Stimulated activated CD4-positive, alpha-beta T cell treated with anti-CD3 and anti-CD28 coated beads, TNF-alpha, amount 100 ng/mL, for 1 hour (primary cell): ENCODE measurements at places on chromosomes 4 and X.
A peak's percentile ranks its signal among the peaks of the same experiment; 100 is the strongest.

DNA sequence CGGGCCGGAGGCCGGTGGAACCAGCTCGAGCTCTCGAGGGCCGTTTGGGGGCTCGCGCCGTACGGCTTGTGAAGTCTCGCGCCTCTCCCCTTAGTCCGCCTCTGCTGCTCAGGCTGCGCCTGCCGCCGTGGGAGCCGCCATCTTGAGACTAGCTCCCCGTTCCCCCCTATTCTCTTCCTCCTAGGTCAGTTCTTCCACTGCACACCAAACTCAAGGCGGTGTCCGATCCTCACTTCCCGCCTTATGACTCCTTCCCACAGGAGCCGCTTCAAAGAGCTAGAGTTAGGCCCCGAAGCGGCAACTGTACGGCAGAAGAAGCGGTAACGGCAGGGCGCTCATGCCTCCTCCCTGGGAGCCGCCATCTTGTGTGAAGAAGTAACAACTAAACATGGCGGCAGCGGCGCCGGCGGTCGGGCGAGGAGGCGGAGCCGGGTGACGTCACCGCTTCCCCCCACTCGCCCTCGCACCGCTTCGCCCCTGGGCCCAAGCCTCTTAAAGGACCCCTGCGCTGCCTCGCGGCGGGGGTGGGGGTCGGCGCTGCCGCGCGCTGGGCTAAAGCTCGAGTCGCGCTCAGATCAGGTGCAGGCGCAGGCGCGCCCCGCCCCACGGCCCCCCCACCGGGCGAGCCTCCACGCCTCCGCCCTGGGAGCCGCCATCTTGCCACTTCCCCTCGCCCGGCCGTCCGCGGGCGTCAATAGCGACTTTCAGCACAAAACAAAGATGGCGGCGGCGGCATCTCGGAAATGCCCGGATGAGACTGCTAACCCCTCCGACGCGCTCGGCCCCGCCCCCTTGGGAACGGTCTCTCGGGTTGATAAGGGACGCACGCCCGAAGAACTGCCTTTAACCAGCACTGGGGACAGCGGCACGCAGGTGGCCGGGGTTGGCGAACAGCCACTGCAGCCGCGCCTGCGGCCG, at the start of gene HCFC1:
Gene HCFC1, minus strand, starts transcription at position 369 of the 918 bp plus-strand sequence. CDS start 978 bp downstream, outside the sequence.
- DNase-seq, result peak; percentile 75

DNA sequence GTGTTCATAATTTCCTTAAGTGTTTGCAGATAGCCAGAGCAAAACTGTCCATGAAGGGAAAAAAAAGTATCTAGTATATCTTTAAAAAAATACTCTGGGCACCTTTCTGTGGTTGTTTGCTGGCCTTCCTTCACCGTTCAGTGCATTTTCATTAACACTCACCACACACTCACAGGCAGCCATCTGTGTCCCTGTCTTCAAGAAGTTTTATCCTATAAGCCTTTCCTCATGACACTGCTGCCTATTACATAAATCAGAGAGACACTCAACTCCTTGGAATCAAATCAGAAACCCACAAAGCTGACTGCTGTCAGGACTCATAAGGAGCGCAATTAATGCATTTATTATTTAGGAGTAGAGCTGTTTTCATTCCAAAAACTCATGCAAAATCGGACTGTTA, 1720.2 kb downstream of the PCDH7 start:
- no peak for DNase-seq

DNA sequence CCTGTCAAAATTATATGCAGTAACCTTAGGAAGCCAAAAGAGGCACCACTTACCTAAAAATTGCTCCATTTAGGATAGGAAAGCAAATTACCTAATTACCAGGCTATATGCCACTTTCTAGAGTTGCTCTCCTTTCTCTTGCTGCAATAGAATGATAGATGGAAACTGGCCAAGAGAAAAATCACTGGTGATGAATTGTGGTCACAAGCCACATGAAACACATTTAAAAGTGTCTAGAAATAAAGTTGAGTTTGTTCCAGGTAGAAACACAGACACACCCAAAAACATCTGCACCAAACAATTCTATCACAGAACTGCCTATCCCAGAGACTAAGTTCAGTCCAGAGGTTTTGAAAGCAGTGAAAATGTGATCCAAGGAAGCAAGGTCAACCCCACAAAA, 337.7 kb downstream of the PCDH19 start:
- no peak for DNase-seq

- DNase-seq, result no peak
Observed at GRCh38 chr4:113828702-113829101, 67.2 kb upstream of the CAMK2D start.

GRCh38 chrX:17732138-17732783, 5.0 kb upstream of the SCML1 start:
- DNase-seq, result no peak

DNA sequence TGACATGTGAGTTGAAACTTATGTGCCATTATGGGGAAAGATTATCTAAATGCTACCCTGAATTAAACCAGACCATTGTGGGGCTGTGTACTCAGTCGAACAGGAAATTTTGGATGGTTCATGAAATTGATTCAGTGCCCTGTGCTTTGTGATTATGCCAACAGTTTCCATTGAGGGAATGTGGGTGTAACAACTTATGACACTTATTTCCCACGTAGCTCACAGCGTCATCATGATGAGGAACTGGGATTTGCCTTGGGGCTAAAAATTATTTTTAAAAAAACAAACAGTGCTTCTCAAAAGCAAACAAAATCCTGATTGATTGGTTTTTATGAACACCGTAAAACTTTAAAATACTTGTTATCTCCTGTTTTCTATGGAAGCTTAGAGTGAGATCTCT, 8.3 kb upstream of the CLTRN start:
- DNase-seq, result no peak

DNA sequence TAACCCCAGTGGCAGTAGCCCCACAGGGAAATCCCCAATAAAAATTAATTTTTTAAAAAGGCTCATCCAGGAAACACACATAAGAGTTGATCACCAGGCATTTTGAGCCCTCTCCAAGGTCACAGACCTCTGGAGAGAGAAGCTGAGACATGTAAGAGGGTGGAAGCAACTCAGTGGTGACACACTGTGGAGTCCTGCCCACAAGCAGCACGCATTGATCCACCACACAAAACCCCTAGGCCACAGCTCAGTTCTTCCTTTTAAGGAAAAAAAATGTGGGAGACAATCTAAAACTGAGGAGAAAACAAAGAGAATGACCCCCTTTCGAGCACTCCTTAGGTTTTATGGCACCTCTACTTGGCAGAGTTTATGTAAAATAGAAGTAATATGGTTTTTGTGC, 71.7 kb upstream of the S100G start:
- no peak for DNase-seq

DNA sequence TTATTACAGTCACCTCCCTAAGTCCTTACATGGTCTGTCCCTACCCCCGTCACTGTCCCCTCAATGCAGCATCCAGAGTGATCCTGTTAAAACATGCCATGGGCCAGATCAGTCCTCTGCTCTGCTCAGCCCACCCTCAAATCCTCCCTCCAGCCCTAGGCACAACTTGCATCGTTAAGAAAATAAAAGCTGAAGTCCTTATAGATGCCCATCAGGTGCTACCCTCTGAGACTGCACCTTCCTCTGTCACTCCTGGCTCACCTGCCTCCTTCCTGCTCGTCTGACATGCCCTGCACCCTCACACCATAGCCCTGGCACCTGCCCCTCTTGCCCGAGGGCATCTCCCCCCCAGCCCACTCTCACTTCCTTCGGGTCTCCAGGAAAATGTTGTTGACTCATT, 4.1 kb downstream of the STK32B start:
- no peak for DNase-seq

DNA sequence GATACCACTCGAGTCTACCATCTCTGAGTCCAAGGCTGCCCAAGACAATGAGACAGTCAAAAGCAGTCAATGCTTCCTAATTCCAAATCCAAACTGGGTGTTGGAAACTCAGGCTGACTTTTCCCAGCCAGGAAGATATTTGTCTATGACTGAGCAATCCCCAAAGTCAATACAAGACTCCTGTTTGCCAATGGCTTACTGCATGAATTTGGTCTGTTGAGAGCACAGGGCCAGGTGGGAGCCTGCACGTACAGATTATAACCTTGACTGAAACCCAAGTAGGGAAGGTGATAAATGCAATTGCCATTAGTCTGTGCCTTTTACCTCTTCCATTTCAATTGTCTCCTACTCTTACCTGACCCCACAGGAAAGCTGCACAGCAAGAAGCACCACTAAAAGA, 72.6 kb upstream of the PPARGC1A start:
- no peak for DNase-seq

GRCh38 chr4:3016961-3017360, 53.6 kb downstream of the GRK4 start:
- no peak for DNase-seq

- DNase-seq, result no peak
Observed at GRCh38 chr4:168639914-168640313, 143.1 kb downstream of the PALLD start.

DNA sequence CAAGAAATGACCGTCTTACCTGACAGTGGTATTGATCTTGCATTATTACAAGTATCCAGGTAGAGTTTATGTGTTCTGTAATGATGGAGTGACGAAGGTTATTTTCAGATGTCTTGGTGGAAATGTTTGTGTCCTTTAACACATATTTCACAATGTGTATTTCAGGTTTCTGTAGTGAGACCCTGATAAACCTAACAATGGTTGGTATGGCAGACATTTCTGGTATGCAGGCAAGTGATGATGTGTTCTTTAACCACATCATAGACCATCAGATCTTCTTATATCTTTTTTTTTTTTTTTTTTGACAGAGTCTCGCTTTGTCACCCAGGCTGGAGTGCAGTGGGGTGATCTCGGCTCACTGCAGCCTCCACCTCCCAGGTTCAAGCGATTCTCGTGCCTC, 14.6 kb upstream of the ATXN3L start:
- no peak for DNase-seq

DNA sequence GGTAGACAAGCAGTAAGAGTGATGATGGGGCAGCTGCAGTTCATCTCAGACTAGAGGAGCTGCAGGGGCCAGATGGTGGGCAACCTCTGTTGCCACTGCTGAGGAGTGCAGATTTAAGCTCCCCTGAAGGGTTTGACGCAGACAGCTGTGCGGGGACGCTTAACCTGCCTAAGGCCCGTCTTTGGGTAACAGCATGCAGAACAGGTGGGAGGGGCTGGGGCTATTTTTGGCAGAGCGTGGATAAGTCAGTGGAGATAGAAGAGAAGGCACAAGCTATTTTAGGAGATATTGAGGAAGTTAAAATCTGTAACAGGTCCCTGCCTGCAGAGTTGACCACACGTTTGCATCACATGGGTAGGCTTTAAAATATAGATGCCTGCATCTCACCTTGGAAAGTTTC, 10.5 kb downstream of the CD99 start:
- no peak for DNase-seq

DNA sequence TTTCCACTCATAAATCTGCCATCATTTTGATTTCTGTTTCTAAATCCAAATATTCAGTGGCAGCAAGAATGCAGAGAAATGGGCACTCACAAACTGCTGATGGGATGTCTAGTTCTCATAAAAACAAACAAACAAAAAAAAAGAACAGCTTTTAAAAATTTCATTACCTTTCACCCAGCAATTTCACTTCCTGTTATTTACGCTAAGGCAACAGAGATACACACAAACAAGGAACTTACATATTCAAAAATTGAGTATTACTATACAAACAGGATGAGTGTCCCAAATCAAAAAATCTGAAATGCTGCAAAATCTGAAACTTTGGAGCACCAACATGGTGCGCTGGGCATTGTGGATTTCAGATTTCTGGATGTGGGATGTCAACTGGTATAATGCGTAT, 36.4 kb downstream of the FAT1 start:
- DNase-seq, result no peak

- no peak for DNase-seq
Observed at GRCh38 chrX:12443534-12444098, 305.3 kb downstream of the FRMPD4 start.

- no peak for DNase-seq
Observed at GRCh38 chrX:107566604-107567262, 61.6 kb upstream of the PRPS1 start.

GRCh38 chr4:128958194-128958593, 135.1 kb downstream of the SCLT1 start:
- no peak for DNase-seq

- no peak for DNase-seq
Observed at GRCh38 chr4:58191109-58191508, 1080.9 kb upstream of the IGFBP7 start.

GRCh38 chrX:29787656-29788055, 427.7 kb upstream of the MAGEB2 start:
- DNase-seq, result no peak

DNA sequence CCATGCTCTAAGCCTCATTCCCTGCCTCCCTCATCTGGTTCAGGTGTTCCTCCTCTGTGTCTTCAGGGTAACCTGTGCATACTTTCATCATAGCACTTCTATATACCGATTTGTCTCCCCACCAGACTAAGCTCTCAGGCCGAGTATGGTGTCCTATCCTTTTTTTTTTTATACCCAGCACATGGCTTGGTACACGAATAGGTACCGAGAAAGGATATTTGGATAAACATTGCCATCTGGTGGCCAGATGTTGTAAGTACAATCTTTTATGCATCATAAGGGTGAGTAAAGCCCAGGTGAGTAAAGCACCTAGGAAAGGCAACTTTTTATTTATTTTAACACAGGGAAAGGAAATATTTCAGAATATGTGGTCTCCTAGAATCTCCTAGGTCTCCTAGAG, 68.4 kb downstream of the MID2 start:
- no peak for DNase-seq

DNA sequence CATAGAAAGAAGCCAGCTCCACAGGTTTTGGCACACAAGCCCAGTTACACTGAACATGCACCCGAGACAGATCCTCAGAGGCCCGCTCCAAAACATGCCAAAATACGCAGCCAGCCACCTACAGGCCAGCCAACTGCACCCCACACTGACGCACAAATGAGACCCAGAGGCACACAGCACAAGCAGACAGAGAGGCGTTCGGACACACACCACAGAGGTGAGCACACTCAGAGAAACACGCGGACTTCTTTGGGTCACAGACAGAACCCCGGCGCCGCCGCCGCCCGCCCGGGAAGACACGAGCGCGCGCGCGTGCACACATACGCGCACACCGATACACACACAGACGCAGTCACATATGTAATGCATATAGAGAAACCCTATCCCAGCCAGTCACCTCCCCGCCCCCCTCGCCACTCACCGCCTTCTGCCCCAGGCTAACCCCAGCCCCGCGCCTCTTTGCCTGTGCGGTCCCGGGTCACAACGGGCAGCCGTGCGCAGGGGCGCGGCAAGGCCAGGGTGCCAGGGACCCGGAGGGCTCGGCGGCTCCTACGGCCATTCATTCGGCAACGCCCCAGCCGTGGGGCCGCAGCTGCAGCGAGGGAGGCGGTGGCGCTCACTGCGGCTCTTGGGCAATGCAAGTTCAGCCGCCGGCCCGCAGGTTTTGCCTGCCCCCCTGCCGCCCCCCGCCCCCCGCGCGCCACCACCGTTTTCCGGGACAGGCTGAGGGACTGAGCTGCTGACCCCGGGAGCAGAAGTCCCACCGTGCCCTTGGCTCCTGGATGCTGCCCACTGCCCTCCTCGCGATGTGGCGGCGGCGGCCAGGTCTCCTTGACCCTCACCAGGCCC, 553 bp downstream of the SEPTIN6 start:
- DNase-seq, result no peak

GRCh38 chr4:73037057-73037456, 32.5 kb downstream of the COX18 start:
- DNase-seq, result no peak
